Stimulated activated CD4-positive, alpha-beta T cell treated with anti-CD3 and anti-CD28 coated beads, Interleukin-15, amount 100 ng/mL, for 1 hour (primary cell): ENCODE measurements at places on chromosomes 13 and 19.

GRCh38 chr13:112231451-112232083, 144.6 kb upstream of the SPACA7 start:
- DNase-seq, result no peak

DNA sequence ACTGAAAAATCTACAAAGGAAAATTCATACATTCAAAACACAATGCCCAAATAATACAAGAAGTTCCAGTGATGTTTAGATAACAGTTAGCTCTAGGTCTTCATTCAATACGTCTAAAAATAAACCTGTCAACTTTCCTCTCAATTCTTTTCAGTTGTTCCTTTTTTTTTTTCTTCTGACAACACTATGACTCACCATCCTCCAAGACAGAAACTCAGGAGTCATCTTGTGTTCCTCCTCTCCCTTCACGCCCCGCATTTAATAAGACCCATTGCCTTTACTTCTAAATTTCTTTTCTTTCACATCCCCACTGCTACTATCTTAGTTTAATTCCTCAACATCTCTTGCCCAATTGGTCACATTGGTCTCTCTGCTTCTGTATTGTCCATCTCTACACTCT, 759.9 kb downstream of the GPC5 start:
- DNase-seq, result no peak

GRCh38 chr13:58865286-58865685, 1233.7 kb downstream of the PCDH17 start:
- DNase-seq, result no peak

DNA sequence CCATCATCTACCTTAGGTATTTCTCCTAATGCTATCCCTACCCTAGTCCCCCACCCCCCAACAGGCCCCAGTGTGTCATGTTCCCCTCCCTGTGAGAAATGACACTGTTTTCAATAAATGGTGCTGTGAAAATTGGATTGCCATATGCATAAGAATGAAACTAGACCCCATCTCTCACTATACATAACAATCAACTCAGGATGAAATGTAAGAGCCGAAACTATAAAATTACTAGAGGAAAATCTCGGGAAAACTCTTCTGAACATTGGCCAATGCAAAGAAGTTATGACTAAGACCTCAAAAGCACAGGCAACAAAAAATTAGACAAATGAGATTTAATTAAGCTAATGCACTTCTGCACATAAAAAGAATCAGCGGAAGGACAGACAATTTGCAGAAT, 138.2 kb downstream of the SUCLA2 start:
- DNase-seq, result no peak

- DNase-seq, result no peak
Measured at GRCh38 chr19:39671739-39672363, 16.1 kb downstream of the LGALS16 start.

- no peak for DNase-seq
Measured at GRCh38 chr13:107518780-107519179, 696.6 kb downstream of the LIG4 start.

DNA sequence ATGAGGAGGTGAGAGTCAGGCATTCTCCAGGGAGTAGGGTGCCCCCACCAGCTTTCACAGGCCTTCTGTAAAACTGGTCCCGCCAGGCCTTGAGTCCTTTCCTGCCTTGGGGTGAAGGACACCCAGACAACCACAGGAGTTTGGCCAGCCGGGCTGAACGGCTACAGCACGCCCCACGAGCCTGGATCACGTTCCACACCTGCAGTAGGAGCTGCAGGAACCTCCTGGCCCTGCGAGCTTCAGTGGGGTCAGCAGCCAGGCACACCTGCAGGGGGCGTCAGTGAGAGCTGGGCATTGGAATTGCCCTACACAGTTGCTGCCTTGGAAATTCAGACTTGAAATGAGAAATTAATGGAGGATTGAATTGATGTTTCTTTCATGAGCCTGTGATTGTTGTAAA, 45.7 kb downstream of the COL4A2 start:
- DNase-seq, result no peak

GRCh38 chr19:2820112-2820702, 539 bp downstream of the ZNF554 start:
- no peak for DNase-seq

DNA sequence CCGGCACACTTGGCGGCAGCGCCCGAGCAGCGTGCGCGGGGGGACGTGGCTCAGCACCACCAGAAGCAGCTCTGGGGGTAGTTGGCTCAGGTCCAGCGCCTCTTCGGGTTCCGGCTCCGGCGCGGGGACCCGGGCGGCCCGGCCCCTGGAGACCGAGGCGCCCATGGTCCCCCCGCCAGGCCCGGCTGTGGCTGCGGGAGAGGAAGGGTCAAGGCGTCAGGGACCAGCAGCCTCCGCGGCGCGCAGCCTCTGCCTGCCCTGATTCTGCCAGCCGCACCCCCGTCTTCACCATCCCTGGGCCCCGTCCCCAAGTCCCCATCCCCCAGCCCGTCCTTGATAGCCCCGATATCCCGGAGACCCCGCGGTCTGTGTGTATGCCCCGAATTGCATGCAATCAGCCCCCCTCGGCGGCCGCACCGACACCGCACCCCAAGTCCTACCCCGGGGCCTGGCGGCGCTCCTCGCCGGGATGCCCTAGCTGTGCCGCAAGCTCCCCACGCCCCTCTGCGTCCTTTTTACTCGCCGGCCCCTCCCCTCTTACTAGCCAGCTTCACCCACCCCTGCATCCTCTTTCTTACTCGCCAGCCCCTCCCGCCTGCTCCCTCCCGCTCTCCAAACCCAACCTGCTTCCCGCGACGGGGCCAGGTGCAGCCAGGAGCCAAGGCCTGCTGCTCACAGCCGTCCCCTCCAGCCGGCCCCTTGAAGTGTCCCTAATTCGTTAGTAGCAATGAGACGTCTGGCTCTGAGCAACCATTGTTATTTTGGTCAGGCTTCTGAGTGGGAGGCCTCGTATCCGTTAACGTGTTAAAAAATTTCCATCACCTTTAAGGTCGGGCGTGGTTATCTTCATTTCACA, at the start of gene FBXO27:
FBXO27 (minus strand) TSS at position 487 of the 856 bp plus-strand sequence; CDS start at position 165, 322 bp downstream.
- DNase-seq, result no peak

DNA sequence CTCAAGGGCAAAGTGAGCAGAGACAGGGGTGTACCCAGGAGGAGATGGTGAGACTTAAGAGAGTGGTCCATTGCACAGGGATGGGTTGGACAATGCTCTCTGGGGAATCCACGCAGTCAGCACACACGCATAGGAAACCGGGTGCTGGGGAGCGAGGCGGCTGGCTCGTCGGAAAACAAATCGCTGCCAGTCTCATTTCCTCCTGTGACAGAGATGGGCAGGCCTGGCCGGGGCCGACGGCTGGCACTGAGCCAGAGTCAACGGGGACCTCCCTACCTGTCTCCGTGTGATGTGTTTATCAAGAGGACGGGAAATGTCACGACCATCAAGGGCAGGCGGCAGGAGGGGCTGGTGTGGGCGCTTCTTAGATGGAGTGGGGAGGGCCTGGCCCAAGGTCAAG, 27.3 kb downstream of the PTPRS start:
- no peak for DNase-seq

- DNase-seq, result no peak
Measured at GRCh38 chr13:102400675-102401145, 1.1 kb downstream of the FGF14 start.

- DNase-seq, result no peak
Measured at GRCh38 chr13:67221630-67222226, 8.4 kb downstream of the PCDH9 start.

GRCh38 chr19:8221161-8221560, 12.0 kb downstream of the CERS4 start:
- no peak for DNase-seq

- no peak for DNase-seq
Measured at GRCh38 chr13:99953138-99953755, 18.3 kb downstream of the ZIC5 start.

DNA sequence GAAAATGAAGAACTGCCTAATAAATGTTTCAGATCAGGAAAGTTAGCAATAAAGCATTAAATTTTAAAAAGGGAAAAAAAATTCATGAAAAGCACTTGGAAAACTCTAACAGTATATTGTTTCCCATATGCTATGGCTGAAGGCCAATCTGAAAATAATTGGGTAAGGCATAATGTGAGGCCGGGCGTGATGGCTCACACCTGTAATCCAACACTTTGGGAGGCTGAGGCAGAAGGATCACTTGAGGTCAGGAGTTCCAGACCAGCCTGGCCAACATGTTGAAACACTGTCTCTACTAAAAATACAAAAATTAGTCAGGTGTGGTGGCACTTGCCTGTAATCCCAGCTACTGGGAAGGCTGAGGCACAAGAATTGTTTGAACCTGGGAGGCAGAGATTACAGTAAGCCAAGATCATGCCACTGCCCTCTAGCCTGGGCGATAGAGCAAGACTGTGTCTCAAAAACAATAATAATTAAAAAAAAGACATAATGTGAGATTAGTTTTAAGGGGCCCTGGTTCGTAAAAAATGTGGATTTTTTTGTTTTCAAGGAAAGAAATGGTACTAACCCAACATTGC, 15.2 kb downstream of the INTS6 start:
- no peak for DNase-seq

DNA sequence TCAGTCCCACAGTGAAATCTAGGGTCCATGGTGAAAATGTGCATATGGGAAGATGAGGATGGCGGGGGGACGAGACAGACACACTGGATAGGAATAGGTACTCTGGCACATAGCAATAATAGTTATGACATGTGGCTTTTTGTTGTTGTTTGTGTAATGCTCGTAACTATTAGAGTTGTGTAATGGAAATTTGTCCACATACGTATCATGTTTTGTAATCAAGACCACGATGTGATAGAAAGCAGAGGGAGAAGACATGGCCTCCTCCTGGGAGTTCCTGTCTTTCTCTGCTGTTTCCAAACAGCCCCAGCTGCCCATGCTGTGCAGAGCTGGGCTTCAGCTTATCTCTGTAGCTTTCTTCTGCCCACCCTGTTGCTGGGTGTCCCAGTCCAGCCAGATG, 185.3 kb upstream of the TMTC4 start:
- DNase-seq, result no peak

DNA sequence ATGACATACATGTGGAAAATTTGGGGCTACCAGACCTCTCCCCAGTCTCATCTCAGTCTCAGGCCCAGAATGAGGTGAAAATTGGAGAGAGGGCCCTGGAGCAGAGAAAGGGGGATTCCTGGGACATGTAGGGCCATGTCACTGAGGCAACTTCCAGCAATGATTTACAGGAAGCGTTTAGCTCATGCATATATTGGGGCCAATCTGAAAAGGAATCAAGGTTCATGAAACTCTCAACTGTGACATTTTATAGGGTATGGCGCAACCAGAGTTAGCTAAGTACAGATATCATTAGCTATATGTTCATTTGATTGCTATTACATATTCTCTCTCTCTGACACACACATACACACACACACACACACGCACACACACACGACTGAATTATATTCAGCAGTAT, 86.3 kb downstream of the RNASEH2B start:
- DNase-seq, result no peak

- DNase-seq, result no peak
Measured at GRCh38 chr13:85223883-85224656, 575.1 kb downstream of the SLITRK6 start.

GRCh38 chr13:35947315-35947714, 183.9 kb downstream of the DCLK1 start:
- DNase-seq, result no peak

DNA sequence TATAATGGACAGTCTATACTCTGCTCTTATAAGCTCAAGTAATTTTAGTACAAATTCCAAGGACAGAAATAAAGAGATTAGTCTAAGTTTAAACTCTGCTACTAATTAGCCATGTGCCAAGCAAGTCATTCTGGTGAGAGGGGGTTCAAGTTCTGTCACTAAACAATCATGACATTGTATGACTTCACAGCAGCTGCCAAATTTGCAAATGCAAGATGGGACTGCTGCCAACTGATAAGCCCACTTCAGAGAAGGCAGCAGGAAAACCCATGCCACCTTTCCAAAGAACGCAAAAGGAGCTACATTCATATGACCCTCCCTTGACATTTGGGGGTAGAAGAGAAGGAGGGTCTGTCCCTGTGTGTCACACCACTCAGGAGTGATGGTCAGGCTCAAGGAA, 60.7 kb upstream of the RFXAP start:
- no peak for DNase-seq

DNA sequence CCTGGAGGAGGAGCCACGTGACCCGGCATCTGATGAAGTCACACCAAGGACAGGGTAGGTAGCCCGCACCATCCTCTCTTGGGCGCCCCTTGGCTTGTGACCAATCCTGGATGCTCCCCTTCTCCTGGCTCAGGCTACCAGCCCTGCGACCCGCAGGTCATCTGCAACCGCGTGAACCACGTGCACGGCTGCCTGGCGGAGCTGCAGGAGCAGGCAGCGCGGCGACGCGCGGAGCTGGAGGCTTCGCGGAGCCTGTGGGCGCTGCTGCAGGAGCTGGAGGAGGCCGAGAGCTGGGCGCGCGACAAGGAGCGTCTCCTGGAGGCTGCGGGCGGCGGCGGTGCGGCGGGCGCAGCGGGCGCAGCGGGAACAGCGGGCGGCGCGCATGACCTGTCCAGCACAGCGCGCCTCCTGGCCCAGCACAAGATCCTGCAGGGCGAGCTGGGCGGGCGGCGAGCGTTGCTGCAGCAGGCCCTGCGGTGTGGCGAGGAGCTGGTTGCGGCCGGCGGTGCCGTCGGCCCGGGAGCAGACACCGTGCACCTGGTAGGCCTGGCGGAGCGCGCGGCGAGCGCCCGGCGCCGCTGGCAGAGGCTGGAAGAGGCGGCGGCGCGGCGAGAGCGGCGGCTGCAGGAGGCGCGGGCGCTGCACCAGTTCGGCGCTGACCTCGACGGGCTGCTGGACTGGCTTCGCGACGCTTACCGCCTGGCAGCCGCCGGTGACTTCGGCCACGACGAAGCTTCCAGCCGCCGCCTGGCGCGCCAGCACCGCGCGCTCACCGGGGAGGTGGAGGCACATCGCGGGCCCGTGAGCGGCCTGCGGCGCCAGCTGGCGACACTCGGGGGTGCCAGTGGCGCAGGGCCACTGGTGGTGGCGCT, 45.9 kb downstream of the SPTBN4 start:
- no peak for DNase-seq

DNA sequence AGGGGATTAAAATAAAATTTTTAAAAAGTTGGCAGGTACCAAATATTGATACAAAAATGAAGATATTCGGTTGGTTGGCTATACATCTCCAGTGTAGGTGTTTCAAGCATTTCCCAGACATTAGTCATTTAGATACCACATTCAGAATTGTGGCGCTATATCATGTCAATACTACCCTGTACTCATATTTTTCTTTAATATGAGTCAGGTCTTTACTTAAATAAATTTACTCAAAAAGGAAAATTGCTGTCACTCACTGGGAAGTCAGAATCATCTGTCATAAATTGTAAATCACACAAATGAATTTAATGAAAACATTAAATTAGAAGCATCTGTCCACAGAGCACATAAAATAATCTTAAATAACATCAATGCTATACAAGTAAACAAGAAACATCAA, 134.2 kb downstream of the TSHZ3 start:
- no peak for DNase-seq

GRCh38 chr13:43054803-43055802, 31.7 kb downstream of the DNAJC15 start:
- no peak for DNase-seq

- no peak for DNase-seq
Measured at GRCh38 chr19:54873990-54874389, at the start of gene FCAR. Gene FCAR (plus strand): TSS chr19:54874235. CDS start chr19:54874290, 55 bp downstream.

GRCh38 chr19:41695745-41696144, 7.7 kb upstream of the CEACAM7 start:
- no peak for DNase-seq

GRCh38 chr19:36771261-36772231, 1.1 kb downstream of the ZNF850 start:
- no peak for DNase-seq
